Activated CD4-positive, alpha-beta T cell treated with anti-CD3 and anti-CD28 coated beads, Interleukin-2, amount 50 U/mL, for 48 hours (primary cell): ENCODE measurements at places on chromosomes 6 and 20.

DNA sequence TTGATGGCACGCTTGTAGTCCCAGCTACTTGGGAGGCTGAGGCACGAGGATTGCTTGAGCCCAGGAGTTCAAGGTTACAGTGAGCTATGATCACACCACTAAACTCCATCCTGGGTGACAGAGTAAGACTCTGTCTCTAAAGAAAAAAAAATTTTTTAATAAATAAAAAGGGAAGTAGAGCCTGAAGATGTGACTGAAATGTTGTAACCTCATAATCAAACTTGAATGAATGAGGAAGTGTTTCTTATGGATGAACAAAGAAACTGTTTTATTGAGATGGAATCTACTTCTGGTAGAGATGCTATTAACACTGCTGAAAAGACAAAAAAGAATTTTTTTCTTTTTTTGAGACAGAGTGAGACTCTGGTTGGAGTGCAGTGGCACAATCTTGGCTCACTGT, 6.7 kb downstream of the MAK start:
- DNase-seq, result no peak

- DNase-seq, result peak; percentile 1
Observed at GRCh38 chr6:112879920-112880413, 532.8 kb downstream of the RFPL4B start.

DNA sequence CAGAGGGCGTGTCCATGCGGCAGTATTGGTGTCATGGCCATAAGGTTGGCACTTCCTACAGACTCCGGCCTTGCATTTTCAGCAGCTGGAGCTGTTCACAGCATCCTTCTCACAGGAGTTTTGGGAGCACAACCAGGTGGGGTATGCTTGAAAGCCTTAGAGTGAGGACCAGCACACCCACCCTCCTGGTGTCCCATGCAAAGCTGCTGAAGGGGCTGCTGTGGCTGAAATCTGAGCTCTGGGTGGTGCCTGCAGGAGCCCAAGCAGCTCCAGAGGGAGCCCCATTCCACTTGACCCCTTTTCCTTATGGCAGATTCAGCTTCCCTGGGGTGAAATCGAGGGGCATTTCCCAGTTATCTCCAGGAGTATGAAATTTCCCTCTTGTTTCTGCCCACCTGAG, 74.0 kb upstream of the BHLHE23 start:
- DNase-seq, result no peak

DNA sequence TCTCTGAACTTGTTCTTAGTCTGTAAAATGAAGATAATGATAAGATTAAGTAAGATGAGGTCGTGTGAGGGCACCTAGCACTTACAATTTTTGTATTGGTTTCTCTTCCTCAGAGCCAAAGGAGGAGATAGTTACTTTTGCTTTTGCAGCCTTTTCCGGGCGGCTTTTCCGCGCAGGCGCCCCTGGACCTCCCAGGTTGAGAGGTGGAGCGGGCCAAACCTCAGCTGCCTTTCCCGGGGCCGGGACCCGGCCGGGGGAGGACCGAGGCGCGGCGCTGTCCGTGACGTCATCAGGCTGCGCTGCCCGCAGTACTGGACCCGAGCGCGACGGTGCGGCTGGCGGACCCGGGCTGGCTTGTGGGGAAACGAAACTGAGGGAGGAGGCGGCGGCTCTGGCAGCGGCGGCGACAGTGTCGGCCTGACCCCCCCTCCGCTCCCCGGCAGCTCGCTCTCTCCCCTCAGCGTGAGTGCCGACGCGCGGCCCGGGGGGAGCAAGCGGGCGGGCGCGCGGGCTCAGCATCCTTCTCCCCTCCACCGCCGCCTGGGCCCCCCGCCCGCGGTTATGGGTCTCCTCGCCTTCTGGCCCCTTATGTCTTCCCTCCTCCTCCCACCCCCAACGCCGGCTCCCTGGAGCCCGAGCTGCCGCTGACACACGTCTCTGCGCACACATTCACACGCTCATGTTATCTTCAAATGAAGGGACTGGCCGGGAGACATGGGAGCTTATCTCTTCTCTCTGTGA, at the start of gene CMTR1:
CMTR1 (plus strand) TSS at position 306 of the 741 bp plus-strand sequence. CDS start 2,409 bp downstream, outside the sequence.
- peak; percentile 96 for DNase-seq

DNA sequence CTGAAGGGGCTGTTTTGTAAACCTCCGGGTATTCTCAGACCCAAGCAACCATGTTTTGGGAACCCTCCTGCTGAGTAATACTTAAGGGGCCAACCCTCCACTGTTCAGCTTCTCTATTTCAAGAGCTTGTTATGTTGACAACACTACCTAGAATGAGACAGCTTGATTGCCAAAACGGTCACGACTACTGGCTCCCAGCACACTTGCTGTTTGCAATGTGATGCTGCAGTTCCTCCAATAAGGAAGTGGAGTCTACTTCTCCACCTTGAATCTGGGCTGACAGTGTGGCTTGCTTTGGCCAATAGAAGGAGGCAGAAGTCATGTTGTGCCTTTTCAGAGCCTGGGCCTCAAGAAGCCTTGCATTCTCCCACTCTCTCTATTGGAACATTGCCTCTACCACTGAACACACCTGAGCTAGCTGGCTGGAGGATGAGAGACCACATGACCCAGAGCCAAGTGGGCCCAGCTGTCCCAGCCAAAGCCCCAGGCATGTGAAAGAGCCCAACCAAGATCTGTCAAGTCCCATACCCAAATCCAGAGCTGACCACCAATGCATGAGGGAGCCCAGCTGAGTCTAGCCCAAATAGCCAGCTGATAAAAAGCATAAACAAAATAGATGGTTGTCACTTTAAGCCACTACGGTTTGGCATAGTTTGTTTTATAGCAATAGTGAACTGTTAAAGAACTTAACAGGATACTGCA, 108.0 kb downstream of the PRND start:
- no peak for DNase-seq

GRCh38 chr6:5151955-5152401, 66.8 kb downstream of the PPP1R3G start:
- no peak for DNase-seq

DNA sequence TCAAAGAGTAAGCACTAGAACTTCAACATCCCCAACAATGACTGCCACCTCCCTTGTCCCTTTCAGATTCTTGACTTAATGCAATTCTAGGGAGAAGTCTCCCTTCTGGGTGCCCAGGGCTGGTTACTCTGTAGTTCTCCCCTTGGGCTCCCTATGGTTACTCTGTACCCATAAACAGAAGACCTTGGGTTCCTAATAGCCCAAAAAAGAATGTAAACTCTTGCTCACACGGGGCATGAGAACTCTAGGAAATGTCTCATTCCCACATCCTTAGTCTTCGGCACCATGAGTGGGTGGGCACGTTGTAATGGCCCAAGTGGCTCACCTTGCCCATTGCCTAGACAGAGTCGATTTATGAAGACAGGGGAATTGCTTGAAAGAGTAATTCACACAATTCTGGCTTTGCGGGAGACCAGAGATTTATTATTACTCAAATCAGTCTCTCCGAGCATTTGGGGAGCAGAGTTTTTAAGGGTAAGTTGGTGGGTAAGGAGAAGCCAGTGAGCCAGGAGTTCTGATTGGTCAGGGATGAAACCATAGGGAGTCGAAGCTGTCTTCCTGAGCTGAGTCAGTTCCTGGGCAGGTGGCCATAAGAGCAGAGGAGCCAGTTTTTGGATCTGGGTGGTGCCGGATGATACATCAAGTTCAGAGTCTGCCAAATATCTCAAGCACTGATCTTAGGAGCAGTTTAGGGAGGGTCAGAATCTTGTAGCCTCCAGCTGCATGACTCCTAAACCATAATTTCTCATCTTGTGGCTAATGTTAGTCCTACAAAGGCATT, 61.2 kb upstream of the SIRPG start:
- no peak for DNase-seq

DNA sequence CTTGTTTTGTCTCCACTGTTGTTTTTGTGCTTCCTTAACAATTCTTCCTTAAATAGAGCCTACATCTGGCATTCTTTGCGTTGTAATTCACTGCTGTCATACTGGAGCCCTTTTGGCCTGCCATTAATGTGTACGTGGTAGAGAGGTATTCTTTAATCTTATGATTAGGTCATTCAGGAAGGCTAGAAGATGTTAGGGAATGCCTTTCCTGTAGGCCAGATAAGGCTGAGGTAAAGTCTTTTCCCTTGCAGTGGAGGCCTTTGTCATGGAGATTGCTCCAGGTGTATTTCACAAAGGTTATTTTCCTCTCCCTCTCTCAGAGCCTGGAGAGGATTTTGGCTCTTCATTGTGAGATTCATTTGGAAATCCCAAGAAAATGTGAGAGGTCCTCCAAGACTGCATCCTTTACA, 146.9 kb downstream of the FUT9 start:
- no peak for DNase-seq

DNA sequence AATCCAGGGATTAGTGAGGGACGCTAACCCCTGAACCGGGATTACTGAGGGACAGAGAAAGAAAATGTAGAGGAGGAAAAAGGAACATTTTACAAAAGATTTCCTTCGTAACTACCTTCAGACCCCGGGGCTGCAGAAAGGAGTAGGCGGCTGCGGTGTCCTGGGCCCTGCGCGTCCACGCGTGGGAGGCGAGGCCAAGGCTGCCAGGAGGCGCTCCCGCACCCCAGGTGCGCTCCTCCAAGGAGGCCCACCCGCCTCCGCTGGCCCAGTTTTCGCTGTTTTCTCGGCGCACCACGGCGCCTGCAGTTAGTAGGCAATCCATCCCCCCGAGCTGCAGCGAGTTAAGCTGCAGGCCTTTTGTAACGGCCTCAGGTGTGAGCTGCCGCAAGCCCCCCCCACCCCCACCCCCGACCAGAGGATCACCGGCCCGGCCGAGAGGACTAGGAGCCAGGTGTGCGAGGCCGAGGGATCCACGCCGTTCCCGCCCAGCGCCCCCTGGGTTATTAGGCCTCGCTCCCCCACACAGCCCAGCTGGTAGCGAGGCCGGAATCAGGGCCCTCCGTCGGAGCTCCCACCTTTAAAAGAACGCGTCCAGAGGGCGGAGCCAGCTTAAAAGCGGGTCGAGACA, 380.3 kb upstream of the ARID1B start:
- no peak for DNase-seq

DNA sequence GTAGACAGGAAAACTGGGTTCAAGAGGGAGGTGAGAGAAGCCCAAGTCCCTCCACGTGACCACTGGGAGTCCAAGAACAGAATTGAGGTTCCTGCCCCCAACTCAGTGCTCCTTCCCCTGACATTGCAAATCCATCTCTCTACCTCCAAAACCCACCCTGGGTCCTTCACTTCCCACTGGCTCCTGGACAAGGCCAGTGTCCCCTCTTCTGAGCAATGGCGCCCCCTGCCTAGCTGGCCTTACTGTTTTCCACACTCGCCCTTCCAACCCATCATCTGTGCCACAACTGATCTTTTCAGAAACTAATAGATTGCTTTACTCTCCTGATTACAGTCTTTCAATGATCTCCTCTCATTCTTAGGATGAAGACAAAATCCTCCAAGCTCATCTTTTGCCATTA, 200.3 kb downstream of the ANKRD60 start:
- DNase-seq, result peak; percentile 9

GRCh38 chr6:70547313-70547712, 19.4 kb upstream of the SDHAF4 start:
- DNase-seq, result no peak

GRCh38 chr20:2775139-2775538, 25.3 kb downstream of the CPXM1 start:
- no peak for DNase-seq

- no peak for DNase-seq
Observed at GRCh38 chr6:163417595-163417994, 3.1 kb downstream of the QKI start.

GRCh38 chr6:90989763-90990162, 402.9 kb upstream of the MAP3K7 start:
- DNase-seq, result no peak

- DNase-seq, result no peak
Observed at GRCh38 chr6:143542888-143543287, 31.4 kb upstream of the FUCA2 start.

- no peak for DNase-seq
Observed at GRCh38 chr6:156585859-156586258, 191.3 kb upstream of the ARID1B start.

DNA sequence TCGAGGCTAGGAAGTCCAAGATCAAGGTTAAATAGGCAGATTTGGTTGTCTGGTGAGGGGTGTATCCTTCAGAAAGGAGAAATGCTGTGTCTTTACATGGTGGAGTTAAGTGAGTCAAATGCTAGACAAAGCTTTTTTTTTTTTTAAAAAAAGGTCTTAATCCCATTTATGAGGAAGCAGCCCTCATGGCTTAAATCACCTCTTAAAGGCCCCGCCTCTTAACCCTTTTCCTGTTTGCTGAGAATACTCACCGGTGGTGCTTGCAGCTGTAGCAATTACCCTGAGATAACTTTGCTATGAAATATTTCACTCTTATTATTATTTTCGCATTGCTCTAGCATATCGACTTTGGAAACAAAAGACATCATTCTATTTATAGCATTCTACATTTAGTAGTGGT, 30.8 kb downstream of the FBXO30 start:
- no peak for DNase-seq

DNA sequence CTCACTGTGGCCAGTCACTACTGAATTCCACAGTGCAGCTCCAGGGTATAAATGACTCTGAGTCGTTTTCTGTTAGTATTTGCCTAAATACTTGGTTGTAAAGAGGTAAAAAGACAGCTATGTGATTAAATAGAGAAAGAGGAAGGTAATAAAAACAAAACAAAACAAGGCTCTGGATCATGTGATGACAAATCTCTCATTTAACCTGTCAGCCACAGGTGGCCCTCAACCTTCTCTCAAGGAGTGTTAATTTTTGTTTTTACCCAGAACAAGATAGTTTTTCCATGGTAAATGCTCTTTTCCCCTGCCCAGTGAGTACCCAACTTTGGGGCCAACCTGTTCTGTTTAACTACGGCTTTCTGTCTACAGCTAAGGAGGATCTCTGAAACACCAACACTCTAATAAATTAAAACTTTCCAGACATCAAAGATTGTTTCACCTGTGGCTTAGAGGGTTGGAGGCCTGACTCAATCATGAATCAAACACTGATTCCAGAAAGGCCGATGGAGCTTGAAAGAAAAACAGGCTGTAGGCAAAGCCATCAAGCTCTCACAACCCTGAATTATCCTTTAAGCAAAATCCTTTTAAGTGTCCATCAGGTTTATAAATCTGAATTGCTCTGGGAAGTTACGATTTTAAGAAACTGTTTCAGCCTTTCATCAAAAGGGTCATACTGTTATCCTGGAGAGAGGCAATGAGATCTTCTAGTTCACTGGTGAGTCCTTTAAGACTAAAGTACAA, 81.5 kb upstream of the BCLAF1 start:
- DNase-seq, result no peak

DNA sequence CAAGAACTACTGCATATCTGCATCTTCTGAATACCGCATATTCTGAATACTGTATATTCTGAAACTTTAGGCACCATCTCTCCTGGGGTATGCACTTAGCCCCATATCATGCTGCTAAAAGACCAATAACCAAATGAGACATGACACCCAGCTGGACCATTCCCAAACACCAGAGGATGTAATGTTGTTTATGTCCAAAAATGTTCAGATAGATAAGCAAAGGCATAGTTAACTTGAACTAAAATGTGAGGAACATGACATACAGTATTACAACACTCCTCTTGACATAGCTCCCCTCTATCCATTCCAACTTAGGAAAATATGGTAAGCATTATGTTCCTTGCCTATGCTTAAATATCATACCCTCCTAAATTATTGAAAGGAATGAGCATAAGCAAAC, 127.3 kb downstream of the TENT5A start:
- no peak for DNase-seq

- DNase-seq, result no peak
Observed at GRCh38 chr6:124433387-124434160, 528.7 kb upstream of the RNF217 start.
